Right ventricle myocardium superior (tissue), 1 donor: ENCODE measurements at places on chromosomes 3 and 15. TPM values are rescaled to one million over a fixed set of nuclear protein-coding genes. Genes with fewer than 3 reads are reported as not detected.

The ROBO1 gene
- 6.7 TPM for total RNA-seq

The OR5H1 gene
- not detected for total RNA-seq

DNA sequence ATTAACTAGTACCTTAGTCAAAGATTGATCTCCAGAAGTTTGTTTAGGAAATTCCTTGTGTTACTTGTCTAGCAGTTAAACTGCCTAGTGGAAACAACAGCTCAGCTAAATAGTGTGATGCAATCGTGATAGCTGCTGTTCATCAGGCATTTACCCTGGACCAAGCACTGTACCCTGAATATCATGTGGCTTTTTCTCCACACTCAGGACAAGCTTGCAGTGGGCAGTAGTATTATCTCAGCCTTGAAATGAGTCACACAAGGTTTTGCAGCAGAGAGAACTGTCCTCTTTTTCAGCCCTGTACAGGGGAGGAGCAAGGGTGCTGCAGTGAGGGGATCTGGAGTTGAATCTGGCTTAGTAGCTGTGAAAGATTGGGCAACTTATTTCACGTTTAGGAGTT, 208.4 kb downstream of the TP63 start:
- DNase-seq, result no peak

GRCh38 chr3:187025254-187025655, 94.9 kb downstream of the ST6GAL1 start:
- no peak for DNase-seq

GRCh38 chr3:169256796-169257522, 406.6 kb downstream of the MECOM start:
- no peak for DNase-seq

- no peak for DNase-seq
Measured at GRCh38 chr3:84108442-84108971, 850.3 kb upstream of the CADM2 start.

GRCh38 chr3:29314727-29315088, 33.8 kb downstream of the RBMS3 start:
- DNase-seq, result no peak
